ENCODE measurements at places on chromosomes 7 and 10.
A peak's percentile ranks its signal among the peaks of the same experiment; 100 is the strongest.

- DNase-seq = no peak
Observed at GRCh38 chr7:107614425-107614824, 34.4 kb downstream of the BCAP29 start.

- no peak for DNase-seq
Observed at GRCh38 chr7:92598310-92598981, 8.3 kb upstream of the FAM133B start.

DNA sequence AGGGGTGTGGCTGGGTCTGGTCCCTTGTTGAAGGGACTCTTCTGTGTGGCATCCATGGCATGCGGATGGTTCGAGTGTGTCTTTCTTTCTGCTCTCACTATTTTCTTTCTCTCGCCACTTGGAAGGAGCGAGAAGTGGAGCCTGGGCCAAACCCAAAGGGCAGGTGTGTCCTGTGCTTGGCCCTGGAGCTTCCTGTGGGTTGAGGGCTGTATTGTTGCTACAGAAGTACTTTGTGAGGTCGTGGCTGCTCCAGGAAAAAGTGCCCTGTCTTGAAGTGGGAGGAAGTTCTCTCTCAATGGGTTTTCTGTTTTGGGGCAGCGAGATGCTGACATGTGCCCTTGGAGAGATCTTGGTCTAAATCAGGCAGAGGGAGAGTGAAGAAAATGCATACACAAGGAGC is 72.0 kb downstream of the DOCK1 start:
- DNase-seq = no peak

DNA sequence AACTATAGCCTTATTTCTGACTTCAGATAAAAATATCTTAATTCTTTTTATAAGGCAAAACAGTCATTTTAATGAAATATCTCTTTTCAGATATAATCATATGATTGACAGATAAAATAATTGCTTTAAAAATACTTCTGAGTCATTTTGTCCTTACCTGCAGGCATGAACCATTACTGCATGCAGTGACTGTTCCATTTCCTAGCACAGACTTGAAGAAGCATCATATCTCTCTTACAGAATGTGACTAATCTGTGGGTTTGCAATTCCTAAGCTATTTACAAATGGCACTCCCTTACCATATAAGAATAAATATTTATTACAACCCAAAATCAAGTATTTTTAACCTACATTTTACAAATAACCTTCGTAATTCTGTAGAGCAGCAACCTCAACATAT is 120.7 kb downstream of the SRPK2 start:
- DNase-seq = peak; percentile 66

Data from G401 (cell line).